ENCODE measurements at places on chromosomes 7 and 10.

DNA sequence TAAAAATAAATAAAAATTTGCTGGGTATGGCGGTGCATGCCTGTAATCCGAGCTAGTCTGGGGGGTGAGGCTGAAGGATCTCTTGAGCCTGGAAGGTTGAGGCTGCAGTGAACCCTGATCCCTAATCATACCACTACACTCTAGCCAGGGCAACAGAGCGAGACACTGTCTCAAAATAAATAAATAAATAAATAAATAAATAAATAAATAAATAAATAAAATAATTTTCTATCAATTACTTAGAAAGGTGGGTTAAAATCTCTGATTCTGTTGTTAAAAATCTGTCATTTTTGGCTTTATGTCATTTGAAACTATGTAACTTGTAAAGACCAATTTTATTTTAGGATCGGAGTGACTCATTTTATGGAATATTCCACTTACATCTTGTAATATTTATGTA lies 958.6 kb downstream of the NXPH1 start:
- DNase-seq = no peak

DNA sequence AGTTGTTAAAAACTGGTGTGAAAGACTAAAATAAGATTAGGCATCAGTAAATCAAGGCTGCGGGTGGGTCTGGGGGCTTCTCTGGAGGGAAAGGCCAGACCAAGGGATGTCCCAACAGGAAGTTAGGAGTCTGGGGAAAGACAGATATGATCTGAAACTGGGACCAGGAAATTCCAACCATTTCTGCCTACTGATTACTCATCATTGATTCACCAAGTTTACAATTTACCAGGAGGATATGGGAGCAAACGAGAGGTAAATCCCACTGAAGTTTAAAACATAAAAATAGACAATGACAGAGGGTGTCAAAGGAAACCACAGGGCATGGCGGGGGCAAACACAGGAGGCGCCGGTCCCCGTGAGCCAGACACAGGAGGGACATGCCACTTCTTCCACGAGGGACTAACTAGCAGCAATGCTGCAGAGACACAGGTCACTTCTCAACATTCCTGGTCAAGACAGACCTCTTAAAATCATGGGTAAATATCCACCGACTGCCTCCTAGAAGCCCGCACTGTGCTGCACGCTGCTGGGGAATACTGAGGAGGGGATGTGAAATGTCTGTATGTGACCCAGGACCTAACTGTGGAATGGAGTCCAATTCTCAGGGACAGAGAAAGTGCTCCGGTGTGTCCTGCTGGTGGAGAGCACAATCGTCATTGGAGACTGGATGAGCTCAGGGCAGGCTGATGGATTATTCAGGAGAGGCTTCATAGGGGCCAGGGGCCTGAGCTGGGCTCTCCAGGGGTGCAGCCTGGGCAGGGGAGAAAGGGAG lies 153.4 kb upstream of the KLF14 start:
- DNase-seq = peak; percentile 91

DNA sequence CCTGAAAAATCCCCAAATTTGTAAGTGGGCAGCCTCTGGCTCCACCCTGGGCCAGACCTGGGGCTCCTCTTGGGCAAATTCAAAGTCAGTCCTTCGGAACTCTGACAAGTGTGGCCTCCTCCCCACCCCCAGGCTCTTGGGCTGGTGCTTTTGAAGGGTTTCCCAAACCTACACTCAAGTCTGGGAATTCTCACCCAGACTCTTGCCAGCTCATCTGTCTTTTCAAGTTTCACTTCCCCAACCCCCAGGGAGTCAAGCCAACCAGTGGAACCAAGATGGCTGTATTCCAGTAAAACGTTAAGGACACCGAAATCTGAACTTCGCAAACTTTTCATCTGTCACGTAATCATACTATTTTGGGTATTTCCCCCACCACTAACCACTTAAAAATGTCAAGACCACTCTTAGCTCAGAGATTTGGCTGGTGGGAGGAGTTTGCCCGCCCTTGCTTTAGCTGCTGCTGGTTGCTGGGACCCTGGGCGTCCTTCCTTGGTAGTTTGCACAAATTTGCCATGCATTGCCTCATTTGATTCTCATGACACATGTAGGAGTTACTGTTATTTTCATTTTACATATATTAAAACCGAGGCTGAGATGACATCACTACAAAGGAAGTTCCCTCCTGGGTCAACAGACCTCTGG lies 1.7 kb upstream of the MYO1G start:
- DNase-seq = peak; percentile 23

DNA sequence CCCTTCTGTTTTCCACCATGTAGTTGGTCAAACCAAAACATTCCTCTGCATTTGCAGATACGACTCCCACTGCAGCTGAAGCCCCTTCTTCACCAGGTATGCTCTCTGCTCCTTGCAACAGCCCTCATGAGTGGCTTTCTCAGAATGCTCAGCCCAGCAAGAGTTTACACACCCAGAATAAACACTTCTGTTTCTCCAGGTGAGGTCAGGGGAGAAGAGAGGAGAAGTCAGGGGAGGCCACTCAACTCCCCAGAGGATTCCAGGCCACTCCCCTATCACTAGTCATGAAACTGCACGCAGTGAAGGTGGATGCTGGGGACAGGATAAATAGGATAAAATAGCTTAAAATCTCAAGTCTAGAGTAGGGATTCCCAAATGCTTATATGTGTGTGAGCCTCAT lies 31.2 kb downstream of the CUZD1 start:
- no peak for DNase-seq

DNA sequence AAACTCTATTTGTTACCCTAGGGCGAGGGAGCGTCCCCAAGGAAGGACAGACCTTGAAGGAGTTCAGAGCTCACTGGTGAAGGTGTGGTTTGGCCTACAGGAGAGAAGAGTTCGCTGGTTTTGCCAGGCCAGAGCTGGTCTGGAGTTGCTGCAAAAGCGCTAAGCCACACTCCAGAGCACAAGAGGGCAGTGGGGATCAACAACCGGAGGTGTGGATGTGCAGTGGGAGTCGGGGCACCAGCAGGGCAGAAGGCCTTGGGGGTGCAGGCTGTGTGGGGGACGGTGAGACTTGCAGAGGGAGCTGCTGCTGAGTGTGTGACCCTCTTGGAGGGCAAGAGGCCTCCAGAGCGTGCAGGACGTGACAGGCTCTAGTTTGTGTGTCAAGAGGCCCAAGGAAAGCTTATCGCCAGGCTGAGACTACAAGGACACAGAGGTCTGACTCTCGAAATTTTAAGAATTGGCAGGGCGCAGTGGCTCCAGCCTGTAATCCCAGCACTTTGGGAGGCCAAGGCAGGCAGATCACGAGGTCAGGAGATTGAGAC lies 14.3 kb upstream of the CUL1 start:
- no peak for DNase-seq

GRCh38 chr10:59708816-59709394 lies 745 bp downstream of the SLC16A9 start:
- no peak for DNase-seq

GRCh38 chr10:34001087-34001580 lies 666.7 kb upstream of the NRP1 start:
- no peak for DNase-seq

GRCh38 chr10:6729071-6729774 lies 149.1 kb upstream of the PRKCQ start:
- DNase-seq = peak; percentile 71

GRCh38 chr7:98077762-98078161 lies 28.9 kb upstream of the LMTK2 start:
- DNase-seq = no peak

DNA sequence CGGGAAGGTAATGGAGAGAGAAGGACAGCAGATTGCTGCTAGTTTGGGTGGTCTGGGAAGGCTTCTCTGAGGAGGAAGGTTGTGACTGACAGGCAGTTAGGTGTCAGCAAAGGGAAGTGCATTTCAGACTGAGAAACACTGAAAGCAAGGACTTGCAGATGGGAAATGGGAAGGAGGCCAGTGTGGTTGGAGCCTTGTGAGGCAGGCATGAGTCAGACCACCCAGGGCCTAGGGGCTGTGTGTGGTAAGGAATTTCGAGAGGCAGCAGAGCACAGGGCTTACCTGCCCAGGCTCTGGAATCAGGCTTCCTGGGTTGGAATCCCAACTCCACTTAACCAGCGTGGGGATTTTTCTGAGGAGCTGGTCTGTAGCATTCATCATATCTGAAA lies 53.5 kb downstream of the NRF1 start:
- peak; percentile 98 for DNase-seq

GRCh38 chr7:66355756-66356155 lies 150.6 kb downstream of the TPST1 start:
- peak; percentile 8 for DNase-seq

DNA sequence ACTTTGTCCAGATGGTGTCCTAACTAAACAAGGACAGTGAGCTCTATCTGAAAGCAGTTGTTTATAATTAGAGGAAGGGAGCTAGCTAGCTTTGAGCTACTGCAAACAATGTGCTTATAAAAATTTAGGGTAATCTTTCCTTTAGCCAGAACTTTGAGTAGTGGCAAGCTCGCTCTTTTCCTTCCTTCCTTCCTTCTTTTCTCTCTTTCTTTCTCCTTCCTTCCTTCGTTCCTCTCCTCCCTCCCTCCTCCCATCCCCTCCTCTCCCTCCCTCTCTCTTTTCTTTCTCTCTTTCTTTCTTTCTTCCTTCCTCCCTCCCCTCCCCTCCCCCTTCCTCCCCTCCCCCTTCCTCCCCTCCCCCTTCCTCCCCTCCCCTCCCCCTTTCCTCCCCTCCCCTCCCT lies 520.1 kb downstream of the INHBA start:
- no peak for DNase-seq

DNA sequence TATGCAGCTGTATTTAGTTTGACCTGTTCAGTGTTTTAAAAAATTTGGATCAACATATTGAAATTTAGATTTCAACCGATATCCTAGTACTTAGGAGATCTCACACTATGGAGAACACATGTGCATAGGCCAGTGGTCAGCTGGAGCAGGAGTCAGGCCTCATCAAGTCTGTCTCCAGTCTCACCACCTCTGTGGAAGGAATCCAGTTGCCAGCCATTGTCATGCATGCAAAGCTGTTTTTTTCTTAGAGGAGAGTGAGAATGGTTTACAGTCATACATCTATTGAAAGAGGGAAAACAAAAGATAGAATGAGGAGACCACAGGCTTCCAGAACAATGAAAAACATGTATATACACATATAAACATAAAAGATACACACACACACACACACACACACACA lies 7.6 kb upstream of the CLEC5A start:
- DNase-seq = no peak

DNA sequence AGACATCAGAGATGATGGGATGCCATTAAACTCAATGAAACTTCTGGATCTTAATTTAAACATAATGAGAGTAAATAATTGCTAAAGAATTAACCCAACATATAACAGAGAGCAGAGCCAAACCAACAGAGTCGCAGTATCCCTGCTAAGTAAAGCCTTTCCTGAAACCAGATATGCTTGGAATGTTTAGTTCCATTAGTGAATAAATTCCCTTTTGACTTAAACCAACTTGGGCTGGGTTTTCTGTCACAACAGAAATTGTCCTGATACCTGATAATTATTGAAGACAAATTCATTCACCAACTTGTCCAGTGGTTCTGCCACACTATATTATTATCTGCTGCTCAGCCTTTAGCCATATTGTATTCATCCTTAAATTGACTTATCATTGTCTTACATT lies 286.7 kb downstream of the FZD1 start:
- no peak for DNase-seq

DNA sequence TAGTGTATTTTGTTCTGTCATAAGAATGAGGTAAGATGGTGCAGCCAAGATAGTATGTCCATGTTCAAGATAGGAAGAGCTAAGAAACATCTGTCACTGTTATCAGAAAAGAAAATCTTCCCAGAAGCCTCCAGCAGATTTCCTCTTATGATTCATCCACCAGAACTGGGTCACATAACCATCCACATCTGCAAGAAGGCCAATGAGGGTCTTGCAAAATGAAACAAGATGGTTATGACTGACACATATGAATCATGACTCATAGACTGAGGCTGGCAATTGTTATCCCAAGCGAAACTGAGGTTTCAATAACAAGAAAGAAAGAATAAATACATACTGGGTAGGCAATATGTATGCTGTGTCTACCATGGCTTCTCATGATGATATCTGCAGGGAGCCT lies 30.3 kb downstream of the CCNJ start:
- DNase-seq = peak; percentile 84

- no peak for DNase-seq
These were observed 681 bp upstream of the SPOCK2 start for GRCh38 chr10:72088889-72089575.

DNA sequence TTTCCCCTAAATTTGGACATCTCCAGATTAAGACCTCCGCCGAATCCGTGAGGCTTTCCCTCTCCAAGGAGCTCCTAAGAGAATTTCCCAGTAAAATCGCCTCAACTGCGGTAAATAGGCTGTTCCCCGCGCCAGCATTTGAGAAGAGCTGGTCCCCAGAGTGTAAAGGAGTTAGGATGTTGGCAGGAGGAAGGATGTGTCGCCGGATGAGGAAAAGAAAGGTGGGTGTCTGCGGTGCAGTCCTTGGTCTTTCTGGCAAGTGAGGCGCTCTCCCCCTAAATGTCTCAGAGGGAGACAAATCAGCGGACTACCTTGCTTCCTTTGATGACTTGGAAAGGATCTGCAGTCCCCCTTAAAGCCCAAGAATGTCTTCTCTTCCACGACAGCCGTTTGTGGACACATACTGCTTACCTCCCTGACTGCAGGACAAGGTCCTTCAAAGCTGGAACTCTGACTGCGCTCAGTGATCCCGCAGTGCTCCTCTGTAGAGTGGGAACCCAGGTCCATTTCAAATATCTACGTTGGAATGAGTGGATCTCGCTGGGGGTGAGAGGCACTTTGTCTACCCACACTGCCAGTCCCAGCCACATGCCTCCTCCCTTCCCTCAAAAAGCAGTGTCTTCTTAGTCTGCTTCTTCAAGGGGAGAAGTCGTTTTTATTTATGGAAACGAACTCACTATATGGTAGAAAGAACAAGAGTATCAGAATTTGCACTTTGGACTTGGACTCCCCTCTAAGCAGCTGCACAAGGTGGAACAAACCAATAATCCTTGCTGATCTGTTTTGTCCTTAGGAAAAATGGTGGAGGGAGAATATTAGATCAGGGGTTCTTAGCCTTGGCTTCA lies 1.1 kb upstream of the DLG5 start:
- DNase-seq = no peak

- no peak for DNase-seq
These were observed 9.4 kb upstream of the ZNF107 start for GRCh38 chr7:64656489-64656888.

DNA sequence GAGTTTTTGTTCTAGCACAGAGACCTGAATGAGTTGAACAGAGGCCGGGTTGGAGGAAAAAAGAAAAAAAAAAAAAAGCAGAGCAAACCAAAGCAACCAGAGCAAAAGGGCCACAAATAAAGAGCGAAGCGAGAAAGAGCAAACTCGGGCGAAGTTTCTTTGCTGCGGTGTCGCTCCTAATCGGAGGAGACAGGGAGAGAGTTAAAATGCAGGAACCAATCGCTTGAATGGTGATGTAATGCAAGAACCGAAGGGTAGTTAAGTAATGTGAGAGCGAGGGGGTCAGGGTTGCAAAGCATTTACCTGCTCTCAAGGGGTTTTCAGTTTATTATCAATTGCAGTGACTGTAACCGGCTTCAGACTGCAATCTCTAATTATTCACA lies 271.7 kb downstream of the TRIL start:
- DNase-seq = peak; percentile 71

- DNase-seq = peak; percentile 74
These were observed 804 bp downstream of the UNC5B start for GRCh38 chr10:71213127-71213621.
